ENCODE measurements at places on chromosomes 11 and 22.

DNA sequence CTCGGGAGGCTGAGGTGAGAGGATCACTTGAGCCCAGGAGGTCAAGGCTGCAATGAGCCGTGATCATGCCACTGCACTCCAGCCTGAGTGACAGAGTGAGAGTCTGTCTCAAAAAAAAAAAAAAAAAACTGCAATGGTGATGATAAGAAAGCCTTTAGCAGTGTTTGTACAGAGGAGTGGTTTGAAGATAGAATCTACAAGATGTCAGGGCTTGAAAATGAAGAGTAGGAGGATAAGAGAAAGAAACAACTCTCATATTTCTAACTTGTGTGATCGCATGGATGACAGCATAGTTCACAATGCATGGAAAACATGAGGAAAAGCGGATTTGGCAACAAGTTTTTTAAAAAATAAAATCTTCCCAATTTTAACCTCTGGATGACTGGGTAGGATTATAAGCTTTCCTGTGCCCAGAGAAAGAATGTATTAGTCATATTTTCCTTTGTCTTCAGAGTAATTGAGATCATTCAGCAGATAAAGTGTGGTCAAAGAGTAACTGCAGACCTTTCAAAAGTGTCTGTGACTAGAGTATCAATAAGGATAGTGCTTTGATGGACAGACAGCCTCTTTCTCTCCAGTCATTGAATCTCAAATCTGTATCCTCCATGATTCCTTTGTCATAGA lies 328.1 kb downstream of the CASP12 start:
- DNase-seq: no peak

DNA sequence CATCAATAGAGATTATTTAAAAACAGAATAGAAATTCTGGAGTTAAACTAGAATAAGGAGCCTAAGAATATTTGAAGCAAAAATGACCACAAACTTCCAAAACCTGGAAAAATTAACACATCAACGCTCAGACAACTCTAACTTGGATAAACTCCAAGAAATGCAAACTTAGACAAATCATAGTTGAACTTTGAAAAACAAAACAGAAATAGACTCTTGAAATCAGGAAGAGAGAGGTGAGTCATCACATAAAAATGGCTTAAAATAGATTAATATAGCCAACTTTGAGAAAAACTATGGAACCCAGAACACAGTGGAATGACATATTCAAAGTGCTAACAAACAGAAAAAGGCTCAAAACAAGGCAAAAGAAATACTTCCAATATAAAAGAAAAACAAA lies 974.2 kb downstream of the JRKL start:
- DNase-seq: no peak

DNA sequence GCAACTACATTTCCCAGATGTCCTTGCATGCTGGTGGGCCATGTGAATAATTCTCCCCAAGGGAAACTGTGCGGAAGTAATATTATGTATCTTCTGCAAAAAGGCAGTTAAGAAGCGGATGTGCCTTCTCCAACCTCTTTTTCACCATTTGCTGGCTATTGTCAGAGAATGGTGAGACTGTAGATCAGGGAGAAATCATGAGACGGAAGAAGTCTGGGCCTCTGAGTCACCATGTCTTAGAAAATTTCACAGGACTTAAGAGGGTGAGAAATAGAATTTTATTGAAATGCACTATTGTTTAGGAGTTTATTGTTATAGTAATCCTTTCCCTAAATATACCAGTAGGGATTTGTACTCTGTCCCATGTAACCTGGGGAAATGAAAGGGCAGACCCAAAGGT lies 298.7 kb upstream of the ZC3H12C start:
- DNase-seq: no peak

GRCh38 chr22:21622919-21623647 lies 6.7 kb downstream of the YDJC start:
- no peak for DNase-seq

GRCh38 chr11:125157953-125158680 lies 6.4 kb upstream of the PKNOX2 start:
- DNase-seq: peak; percentile 61

GRCh38 chr11:93512949-93513667 lies 30.1 kb downstream of the SMCO4 start:
- DNase-seq: no peak

DNA sequence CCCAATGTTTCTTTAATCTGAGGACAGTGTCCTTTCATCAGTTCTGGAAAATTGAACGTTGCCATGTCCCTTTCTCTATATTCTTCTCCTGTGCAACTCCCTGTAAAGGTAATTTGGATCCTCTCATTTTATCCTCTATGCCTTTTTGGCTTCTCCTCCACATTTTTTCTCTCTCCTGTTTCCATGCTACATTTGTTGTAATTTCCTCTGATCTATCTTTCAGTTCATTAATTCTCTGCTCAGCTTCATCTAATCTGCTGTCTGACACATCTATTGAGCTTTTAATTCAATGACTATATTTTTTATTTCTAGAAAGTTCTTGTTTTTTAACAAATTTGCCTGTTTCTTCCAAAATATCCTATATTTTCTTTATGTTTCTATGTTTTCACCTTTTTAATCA lies 59.3 kb downstream of the RPUSD4 start:
- no peak for DNase-seq

DNA sequence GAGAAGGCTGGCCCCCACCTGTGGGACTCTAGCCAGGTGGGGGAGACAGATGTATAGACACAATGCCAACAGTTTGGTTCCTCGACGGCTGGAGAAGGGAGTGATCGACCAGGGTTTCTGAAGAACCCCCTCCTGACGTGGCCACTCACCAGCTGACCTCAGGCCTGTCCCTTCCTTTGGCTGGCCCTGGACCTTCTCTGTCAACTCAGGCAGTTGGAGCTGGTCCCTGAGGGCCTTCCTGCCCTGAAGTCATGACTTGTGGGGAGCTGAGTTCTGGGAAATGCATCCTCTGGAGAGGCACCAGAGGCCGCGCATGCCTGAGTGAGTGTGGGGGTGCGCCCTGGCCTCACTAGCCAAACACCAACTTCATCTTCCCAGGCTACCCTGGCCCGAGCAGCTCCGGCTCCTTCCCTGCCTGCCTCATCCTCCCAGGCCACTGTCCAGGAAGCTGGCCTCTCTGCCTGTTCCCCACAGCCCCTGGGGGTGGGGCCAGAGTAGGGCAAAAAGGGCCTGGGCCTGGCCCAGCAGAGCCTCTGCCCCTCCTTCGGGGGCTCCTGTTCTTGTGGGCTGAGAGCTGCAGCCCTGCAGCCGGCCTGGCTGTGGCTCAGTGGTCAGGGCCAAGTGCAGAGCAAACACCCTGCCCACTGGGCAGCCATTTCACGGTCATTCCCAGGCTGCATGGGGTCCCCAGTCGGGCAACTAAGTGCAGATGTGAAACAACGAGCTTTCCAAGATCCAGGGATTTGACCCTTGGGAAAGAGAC lies 23.6 kb downstream of the TXN2 start:
- no peak for DNase-seq

DNA sequence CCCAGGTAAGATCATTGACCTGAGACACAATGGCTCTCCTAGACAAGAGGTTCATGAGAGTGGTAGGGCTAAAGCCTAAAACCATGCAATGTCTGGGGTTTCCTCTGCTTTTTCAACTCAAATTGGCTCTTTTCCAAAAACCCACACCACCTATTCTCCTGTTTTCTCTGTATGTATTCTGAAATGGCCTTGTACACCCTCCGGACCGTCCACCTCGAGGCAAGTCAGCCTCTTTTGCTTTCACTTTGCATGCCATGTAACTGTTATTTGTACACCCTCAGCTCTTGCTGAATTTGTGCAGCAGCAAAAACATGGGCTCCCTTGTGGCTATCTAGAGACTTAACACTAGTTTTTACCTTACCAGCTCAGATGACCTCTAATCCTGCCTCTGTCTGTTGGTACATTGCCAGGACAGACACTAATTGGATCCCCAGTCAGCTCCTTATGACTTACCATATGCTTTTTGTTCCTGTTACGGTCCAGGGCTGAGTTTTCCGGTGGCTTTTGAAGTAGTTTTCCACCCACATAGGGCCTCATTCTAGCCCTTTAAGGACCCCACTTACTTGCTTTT lies 288.0 kb downstream of the SBF2 start:
- no peak for DNase-seq

DNA sequence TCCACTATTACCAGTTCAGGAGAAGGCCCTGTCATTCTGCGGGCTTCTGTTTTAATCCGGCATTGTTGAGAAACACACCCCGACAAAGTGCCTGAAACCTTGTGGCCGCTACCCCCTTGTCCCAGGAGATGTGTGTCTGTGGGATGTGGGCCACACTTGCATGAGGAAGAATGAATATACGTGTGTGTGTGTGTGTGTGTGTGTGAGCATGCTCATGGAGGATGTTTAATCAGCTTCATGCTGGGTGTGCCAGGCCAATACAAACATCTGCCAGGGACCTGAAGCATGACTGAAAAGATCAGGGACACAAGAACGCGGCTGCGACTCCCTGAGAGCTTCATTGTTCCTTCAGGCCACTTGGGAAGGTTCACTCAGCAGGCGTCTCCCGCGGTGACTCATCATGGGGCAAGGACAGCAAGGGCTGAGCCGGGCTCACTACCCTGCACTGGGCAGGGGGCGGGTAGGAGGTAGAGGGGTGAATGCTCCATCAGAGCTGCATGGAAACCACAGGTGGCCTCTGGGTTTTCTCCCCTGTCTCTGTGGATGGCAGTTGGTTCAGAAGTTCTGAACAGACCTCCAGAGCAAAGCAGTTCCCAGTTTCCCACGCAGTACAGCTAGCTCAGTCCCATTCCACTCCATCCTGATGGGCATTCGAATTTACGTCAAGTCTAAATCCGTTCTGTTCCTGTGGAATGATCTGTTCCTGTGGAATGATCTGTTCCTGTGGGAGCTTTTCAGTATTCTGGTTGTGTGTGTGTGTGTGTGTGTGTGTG lies 7.0 kb upstream of the MALAT1 start:
- DNase-seq: peak; percentile 57

DNA sequence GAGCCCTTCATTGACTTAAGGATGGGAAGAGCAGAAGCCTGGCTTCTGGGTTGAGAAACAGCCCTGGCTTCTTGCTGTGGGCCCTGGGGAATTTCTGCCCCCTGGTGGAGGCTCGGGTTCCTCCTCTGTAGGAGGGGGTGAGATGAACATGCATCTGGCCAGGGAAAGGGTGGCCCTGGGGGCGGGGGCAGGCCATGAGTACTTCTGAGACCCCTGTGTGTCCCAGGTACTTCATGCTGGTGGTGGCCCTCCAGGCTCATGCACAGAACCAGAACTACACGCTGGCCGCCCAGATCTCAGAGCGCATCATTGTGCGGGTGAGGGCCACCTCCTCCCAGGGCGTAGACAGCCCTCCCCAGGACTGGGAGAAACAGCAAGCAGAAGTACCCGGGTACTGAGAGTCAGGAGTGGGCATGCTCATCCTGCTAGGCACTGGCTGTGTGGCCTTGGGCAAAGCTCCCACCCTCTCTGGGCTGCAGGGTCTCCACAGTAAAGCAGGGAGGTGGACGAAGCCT lies 15.8 kb downstream of the TMEM258 start:
- DNase-seq: no peak

DNA sequence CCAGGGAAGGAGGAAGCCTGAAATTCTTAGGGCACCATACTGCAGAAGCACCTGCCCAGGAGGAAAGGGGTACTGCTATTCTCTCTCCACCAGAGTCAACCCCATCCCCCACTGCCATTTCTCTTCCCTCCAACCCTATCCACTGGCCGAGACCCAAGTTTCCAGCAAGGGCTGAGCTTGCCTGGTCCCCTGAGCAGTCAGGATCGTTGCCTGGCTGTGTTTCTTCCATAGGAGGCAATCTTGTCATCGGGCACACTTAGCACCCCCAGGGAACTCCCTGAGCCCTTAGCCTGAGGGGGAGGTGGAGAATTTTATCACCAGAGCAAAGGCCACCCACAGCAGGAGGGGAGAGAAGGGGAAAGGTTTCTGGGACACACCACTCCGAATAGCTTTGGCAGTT lies 115.8 kb upstream of the NECTIN1 start:
- DNase-seq: no peak

DNA sequence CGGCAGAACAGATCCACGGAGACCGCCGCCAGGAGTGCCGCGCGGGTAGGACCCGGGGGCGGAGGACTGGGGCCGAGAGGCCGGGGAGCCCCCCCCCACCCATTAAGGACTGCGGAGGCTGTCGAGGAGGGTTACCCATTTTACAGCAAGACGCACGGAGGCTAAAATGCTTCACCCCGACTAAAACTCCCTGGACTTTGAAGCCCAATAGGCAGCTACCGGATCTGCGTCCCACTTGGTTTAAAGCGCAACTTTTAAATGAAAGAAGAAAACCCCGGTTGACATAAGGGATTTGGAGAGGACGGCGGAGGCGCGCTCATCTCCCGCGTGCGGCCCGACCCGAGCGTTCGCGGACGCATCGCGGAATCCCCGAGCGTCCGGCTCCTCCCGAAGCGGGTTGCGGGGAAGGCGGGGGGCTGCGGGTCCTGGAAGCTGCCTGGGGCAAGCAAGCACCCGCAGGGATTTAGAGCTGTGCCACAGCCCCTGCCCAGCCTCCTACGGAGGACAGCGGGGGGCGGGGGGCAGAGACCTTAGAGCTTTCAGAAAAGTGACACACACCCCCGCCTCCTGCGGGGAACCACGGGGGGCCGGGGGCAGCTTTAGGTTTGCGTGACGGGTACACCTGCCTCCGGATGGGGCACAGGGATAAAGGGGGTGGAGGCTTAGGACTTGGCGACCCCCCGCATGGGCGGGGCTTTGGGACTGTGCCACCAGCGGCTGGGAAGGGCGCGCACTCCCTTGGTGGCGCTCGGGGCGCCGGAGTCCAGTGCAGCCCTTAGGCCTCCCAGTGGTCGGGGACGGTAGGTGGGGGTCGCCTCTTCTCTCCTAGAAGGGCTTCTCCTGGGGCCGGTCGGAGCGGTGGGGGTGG lies 760 bp upstream of the CELSR1 start:
- DNase-seq: peak; percentile 23

- DNase-seq: no peak
Measured at GRCh38 chr11:29656597-29656996, 360.2 kb downstream of the KCNA4 start.

- DNase-seq: no peak
Measured at GRCh38 chr22:49785046-49785521, 42.6 kb downstream of the BRD1 start.
